ENCODE measurements at places on chromosomes 5 and 9. TPM values are rescaled to one million over a fixed set of nuclear protein-coding genes. Genes with fewer than 3 reads are reported as not detected.
A peak's percentile ranks its signal among the peaks of the same experiment; 100 is the strongest.

ARSI gene
- 11.3 TPM for polyA plus RNA-seq

GRCh38 chr9:124454791-124455443, 4.7 kb downstream of the ADGRD2 start:
- DNase-seq, result no peak

ASPN gene
- polyA plus RNA-seq, result 1.1 TPM

GRCh38 chr5:22109315-22109714, 743.8 kb downstream of the CDH12 start:
- no peak for DNase-seq

DNA sequence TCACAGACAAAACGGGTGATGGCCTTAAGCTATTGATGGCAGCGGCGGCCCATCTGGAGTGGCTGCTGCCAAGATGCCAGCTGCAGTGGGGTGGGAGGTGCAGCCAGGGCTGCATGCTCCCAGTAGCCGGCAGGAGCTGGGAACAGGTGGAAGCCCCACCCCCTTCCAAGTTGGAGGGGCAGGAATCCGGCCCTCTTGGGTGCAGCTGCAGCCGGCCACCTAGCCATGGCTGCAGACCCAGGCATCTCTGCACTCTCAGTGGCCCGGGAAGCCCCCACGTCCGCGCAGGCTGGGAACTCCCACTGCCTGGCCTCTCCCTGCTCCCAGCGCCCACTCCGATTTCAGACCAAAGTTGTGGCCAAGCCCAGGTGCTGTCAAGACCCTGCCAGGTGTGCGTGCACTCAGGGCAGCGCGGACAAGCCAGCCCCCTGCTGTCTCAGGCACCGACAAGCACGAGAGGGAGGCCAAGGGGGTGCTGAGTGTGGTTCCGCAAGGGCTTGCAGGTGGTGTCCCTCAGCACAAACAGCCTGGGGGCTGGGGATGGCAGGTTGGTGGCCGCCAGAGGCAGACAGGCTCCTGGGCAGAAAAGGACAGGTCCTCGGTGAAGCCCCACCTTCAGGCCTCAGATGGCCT, 115.1 kb upstream of the TSLP start:
- no peak for DNase-seq

DNA sequence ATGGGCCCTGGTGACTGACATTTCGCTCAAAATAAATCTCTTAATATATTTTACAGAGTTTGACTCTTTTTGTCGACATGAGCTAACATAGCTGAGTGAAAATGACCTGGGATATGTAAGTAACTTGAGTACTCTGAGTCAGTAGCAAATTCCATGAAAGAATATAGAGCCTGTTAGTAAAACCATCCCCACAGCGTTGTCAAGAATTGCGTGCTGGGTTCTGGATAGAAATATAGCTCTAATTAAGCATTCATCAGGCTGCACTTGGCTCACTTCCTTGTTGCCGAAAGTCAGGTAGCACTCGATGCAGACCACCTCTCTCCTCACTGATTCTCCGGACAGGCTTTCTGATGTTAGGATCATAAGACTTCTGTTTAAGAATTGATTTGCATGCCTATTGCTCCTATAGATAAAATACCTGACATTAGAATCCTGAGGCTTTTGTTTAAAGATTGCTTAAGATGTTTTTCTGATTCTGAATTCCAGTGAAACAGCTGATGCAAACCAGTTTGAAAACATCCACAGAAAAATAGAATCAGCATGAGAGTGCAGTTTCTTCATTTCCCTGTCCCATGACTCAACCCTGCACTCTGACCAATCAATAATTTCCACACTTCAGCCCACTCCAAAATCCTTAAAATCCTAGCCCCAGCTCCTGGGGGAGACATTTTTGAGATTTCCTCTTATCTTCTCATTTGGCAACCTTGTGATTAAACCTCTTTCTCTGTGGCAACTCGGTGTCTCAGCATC, 310.6 kb downstream of the DIRAS2 start:
- peak; percentile 47 for DNase-seq

DNA sequence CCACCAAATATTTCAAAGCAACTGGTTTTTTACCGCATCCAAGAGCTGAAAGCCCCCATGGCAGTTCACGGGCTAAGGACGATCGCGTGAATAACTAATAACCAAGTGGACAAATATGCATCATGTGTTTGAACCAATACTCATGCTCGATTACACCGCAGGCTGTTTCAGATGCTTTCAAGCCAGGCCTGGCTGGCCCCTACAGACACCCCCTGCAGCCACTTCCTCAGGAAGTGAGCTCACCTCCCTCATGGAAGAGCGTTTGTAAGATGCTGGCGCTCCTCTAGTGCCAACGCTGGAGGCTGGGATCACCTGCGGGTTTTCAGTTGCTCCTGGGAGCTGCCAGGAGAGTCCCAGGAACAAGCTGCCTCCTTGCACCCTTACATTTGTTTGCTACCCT, 53.9 kb upstream of the PTCH1 start:
- no peak for DNase-seq

GRCh38 chr9:134689321-134690181, 47.9 kb downstream of the COL5A1 start:
- peak; percentile 21 for DNase-seq

GRCh38 chr9:124450241-124450924, at the start of gene ADGRD2:
Gene ADGRD2, plus strand, starts transcription at chr9:124450451. Its CDS starts 1,216 bp downstream, at chr9:124451667.
- no peak for DNase-seq

- no peak for DNase-seq
Observed at GRCh38 chr5:110738503-110738811, 350 bp upstream of the SLC25A46 start.

GRCh38 chr9:9078301-9078700, 1278.7 kb upstream of the DMAC1 start:
- no peak for DNase-seq

GRCh38 chr5:118605761-118606160, 382.6 kb downstream of the DTWD2 start:
- no peak for DNase-seq

SPATA9 gene
- 2.4 TPM for polyA plus RNA-seq

GRCh38 chr9:115350548-115350947, 232.6 kb upstream of the TNC start:
- no peak for DNase-seq

GRCh38 chr5:73307645-73308355, 134.8 kb downstream of the TMEM174 start:
- no peak for DNase-seq

GRCh38 chr5:87900419-87900818, 368.2 kb downstream of the TMEM161B start:
- no peak for DNase-seq
